ENCODE measurements at places on chromosomes 2 and 18. TPM values are rescaled to one million over a fixed set of nuclear protein-coding genes. Genes with fewer than 3 reads are reported as not detected.

SLC14A1 gene
- total RNA-seq = 1.5 TPM

IKZF2 gene
- total RNA-seq = 6.0 TPM

DCDC2C gene
- total RNA-seq = not detected

NEU4 gene
- 0.38 TPM for total RNA-seq

CAPN14 gene
- 0.35 TPM for total RNA-seq

ZNF519 gene
- total RNA-seq = 9.1 TPM

HOXD9 gene
- not detected for total RNA-seq

CYP27C1 gene
- total RNA-seq = not detected

IL36RN gene
- total RNA-seq = not detected

ZNF396 gene
- total RNA-seq = 1.7 TPM

MAP3K20 gene
- 15.2 TPM for total RNA-seq

MEP1B gene
- total RNA-seq = not detected

ACMSD gene
- not detected for total RNA-seq
